Airway epithelial cell (primary cell): ENCODE measurements at places on chromosomes 6 and 20. TPM values are rescaled to one million over a fixed set of nuclear protein-coding genes. Genes with fewer than 3 reads are reported as not detected.

The CNR1 gene
- not detected in 2 replicates for total RNA-seq

The DLK2 gene
- total RNA-seq = 11.9 and 21.3 TPM in 2 replicates

The RIMS1 gene
- 0.35 TPM in 1 of 2 replicates, not detected in the other for total RNA-seq

The MUC21 gene
- 0.14 TPM in 1 of 2 replicates, not detected in the other for total RNA-seq

The TAPBP gene
- 73.3 and 78.8 TPM in 2 replicates for total RNA-seq

The HLA-DPB1 gene
- 0.93 TPM in 1 of 2 replicates, not detected in the other for total RNA-seq

The PLN gene
- total RNA-seq = not detected in 2 replicates

The HELZ2 gene
- total RNA-seq = 21.7 and 26.6 TPM in 2 replicates

The LGSN gene
- total RNA-seq = not detected in 2 replicates

The GUCA1A gene
- total RNA-seq = 0.07 TPM in 1 of 2 replicates, not detected in the other

The THBD gene
- 40.7 and 44.2 TPM in 2 replicates for total RNA-seq

The ATP6V1G2 gene
- total RNA-seq = 0.19 and 0.28 TPM in 2 replicates

The ME1 gene
- 29.6 and 34.1 TPM in 2 replicates for total RNA-seq

The PIGU gene
- total RNA-seq = 20.0 and 23.7 TPM in 2 replicates

The HINT3 gene
- 11.2 and 14.8 TPM in 2 replicates for total RNA-seq

The GLP1R gene
- not detected in 2 replicates for total RNA-seq

The MRPS18A gene
- total RNA-seq = 68.5 and 69.6 TPM in 2 replicates

The MBOAT1 gene
- 1.8 and 5.4 TPM in 2 replicates for total RNA-seq

The LY6G6F gene
- total RNA-seq = not detected in 2 replicates

The POPDC3 gene
- total RNA-seq = 1.5 and 3.3 TPM in 2 replicates

The CEBPB gene
- total RNA-seq = 67.2 and 101 TPM in 2 replicates

The TSHZ2 gene
- 1.2 and 1.6 TPM in 2 replicates for total RNA-seq

The MYMX gene
- total RNA-seq = 0.21 TPM in 1 of 2 replicates, not detected in the other

The UBE3D gene
- 3.0 and 3.9 TPM in 2 replicates for total RNA-seq

The FAM83B gene
- total RNA-seq = 35.7 and 48.0 TPM in 2 replicates

The TAAR9 gene
- not detected in 2 replicates for total RNA-seq

The NQO2 gene
- total RNA-seq = 24.8 and 39.9 TPM in 2 replicates

The BMP6 gene
- total RNA-seq = 0.14 and 0.46 TPM in 2 replicates

The VGLL2 gene
- not detected in 2 replicates for total RNA-seq

The MYLK4 gene
- 0.21 TPM in 1 of 2 replicates, not detected in the other for total RNA-seq
